Pancreas (tissue), 10 donors: ENCODE measurements at places on chromosomes 13 and 19. TPM values are rescaled to one million over a fixed set of nuclear protein-coding genes. Genes with fewer than 3 reads are reported as not detected.

Gene N4BP2L1
- total RNA-seq = 8.7 TPM

Gene ATP8B3
- 0.32 TPM for total RNA-seq

Gene SH2D3A
- 19.6 TPM for total RNA-seq

Gene NALCN
- total RNA-seq = 2.7 TPM

Gene SYCN
- total RNA-seq = 1,282 TPM

Gene PRRG2
- 8.6 TPM for total RNA-seq

Gene DNAAF3
- total RNA-seq = 1.2 TPM

Gene OVOL3
- total RNA-seq = not detected

DNA sequence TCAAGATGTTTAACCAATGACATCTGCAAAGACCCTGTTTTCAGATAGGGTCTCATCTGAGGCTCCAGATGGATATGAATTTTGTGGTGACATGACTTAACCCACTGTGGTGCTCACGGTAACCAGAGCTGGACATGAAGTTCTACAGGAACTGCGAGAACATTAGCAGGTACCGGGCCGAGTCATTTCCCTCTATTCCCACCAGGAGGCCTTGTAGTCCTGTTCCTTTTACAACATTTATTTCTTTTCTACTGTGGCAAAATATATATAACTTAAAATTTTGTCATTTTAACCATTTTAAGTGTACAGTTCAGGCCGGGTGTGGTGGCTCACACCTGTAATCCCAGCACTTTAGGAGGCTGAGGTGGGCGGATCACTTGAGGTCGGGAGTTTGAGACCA, 7.6 kb upstream of the TSPAN16 start:
- no peak overlapping the region for H3K27ac ChIP-seq
- no peaks in the 10 kb centered on the region for H3K36me3 ChIP-seq
- no peak overlapping the region for H3K4me3 ChIP-seq
- no peaks in the 10 kb centered on the region for H3K4me1 ChIP-seq
- DNase-seq = no peak

- H3K36me3 ChIP-seq = no peaks in the 10 kb centered on the region
- H3K27ac ChIP-seq = no peak overlapping the region
- H3K27me3 ChIP-seq = no peaks in the 10 kb centered on the region
- H3K4me3 ChIP-seq = no peak overlapping the region
- no peak for DNase-seq
Measured at GRCh38 chr19:8641908-8642547, 11.6 kb downstream of the NFILZ start.

DNA sequence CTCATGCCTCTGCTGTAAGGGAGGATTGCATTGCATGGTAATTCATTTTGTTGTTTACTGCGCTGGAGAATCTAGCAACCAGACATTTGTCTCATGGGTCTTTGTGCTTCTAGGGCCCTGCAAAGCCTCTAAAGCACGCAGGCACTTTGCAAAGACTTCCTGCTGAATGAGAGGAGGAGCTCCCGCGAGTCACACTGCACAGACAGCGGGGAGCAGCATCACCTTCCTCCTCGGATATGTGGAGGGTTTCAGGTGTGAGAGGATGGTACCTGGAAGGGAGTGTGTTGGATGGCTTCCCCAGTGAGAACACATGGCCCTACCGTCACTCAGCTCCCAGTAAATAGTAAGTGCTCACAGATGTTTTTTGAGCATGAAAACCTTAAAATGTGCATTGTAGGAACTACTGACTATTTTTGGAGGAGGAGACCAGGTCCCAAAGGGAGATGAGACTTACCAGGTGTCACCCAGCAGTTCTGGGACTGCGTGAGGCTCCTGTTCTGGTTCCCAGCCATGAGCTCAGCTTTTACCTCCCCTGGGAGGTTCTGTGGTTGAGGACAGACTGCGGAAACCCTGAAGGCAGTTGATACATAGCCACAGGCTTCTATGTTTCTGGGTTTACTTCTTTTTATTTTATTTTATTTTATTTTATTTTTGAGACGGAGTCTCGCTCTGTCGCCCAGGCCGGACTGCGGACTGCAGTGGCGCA, 278.0 kb downstream of the FGF9 start:
- no peaks in the 10 kb centered on the region for H3K4me1 ChIP-seq
- no peak overlapping the region for H3K4me3 ChIP-seq
- H3K36me3 ChIP-seq = no peaks in the 10 kb centered on the region

GRCh38 chr13:98385606-98386005, 191.3 kb downstream of the STK24 start:
- peaks cover 25% of the 10 kb centered on the region for H3K36me3 ChIP-seq
- no peak overlapping the region for H3K4me3 ChIP-seq
- H3K27me3 ChIP-seq = no peaks in the 10 kb centered on the region

- H3K4me1 ChIP-seq = no peaks in the 10 kb centered on the region
- no peak overlapping the region for H3K4me3 ChIP-seq
- H3K27me3 ChIP-seq = no peaks in the 10 kb centered on the region
- DNase-seq = peak; percentile 34
- no peaks in the 10 kb centered on the region for H3K36me3 ChIP-seq
Measured at GRCh38 chr19:3821857-3822364, 35.7 kb upstream of the MATK start.

DNA sequence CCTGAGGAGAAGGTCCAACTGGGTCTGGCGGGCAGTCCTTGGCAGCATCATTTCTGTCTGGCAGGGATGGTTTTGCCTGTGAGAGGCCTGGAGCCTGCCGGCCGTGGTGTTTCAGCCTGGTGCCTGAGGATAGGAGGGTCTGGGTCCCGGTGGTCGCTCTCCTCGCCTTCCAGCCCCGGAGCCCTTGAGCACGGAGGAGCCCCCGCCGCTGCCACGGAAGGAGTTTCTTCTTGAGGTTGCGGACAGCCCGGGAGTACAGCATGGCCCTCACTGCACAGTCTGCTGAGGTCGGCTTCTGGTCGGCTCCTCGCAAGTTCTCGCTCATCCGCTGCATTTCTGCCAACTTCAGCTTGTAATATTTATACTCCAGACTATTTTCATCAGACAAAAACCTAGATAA, 23.4 kb downstream of the SUGP2 start:
- no peak overlapping the region for H3K27ac ChIP-seq
- peaks cover 20% of the 10 kb centered on the region for H3K36me3 ChIP-seq
- no peaks in the 10 kb centered on the region for H3K4me1 ChIP-seq
- no peak overlapping the region for H3K4me3 ChIP-seq
- no peak for DNase-seq

DNA sequence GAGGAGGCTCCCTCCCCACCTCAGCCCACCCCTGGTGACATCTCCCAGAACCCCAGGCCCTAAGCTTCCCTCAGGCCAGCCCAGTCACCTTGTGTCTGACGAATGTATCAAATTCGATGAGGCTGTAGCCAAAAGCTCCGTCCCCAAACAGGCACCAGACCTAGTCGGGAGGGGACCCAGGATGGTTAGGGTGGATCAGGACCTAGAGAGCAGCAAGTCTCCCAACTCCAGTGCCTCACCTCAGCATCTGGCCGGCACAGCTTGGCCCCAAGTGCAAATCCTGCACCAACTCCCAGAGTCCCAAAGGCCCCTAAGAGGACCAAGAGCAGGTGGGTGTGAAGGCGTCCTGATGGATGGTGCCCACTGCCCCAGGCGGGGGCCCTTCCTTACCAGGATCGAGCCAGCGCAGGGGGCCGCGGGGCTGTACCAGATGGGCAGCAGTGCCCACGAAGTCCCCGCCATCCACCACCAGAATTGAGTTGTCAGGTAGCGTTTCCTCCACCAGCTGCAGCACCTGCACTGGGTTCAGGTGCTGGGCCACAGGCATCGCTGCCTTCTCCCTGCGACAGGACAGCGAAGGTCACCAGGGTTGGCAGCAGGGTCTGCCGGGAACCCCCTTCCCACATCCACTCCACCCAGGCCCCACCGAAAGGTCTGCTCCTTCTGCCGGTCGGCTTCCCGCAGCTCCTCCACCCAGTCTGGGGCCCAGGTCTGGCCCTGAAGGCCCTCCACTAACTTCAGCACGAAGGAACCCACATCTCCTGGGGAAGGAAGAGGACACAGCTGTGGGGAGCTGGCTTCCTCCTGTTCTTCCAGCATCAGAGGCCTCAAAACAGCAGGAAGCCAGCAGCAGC, 8.8 kb downstream of the SYDE1 start:
- no peaks in the 10 kb centered on the region for H3K36me3 ChIP-seq
- H3K4me1 ChIP-seq = no peaks in the 10 kb centered on the region
- DNase-seq = no peak

GRCh38 chr13:113469582-113469981, 16.3 kb upstream of the ADPRHL1 start:
- H3K36me3 ChIP-seq = peaks cover 6% of the 10 kb centered on the region
- H3K27me3 ChIP-seq = no peaks in the 10 kb centered on the region
- no peak overlapping the region for H3K27ac ChIP-seq
- H3K4me3 ChIP-seq = no peak overlapping the region
- no peaks in the 10 kb centered on the region for H3K4me1 ChIP-seq

DNA sequence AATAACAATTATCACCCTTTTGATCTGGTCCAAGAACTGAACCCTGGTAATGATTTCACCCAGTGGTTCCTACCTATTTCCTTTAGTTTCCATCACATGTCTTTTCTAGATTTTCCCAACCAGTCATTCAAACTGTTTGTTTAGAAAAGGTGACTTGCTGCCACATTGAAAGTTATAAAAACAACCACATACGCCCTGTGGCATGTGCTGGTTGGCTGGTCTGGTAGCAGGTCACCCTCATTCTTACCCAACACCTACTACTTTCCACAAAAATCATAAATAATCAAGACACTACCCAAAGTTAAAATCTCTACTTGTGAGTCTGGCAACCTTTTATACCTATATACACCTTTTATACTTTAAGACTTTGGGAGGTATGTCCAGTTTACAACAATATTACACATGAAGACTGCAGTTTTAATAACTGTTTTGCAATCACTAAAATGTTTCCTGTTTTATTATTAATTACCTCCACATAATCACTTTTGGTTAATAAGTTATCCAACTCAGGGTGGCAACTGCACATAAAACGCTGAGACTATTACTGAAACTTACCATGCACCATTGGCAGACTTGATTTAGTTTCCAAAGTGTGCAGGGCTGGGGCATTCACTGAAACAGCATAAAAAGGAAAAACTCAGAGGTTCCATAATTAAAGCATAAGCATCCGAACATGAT, 38.9 kb downstream of the DZIP1 start:
- H3K4me1 ChIP-seq = peaks cover 33% of the 10 kb centered on the region
- H3K27ac ChIP-seq = peak overlapping the region; percentile 82
- DNase-seq = no peak
- no peaks in the 10 kb centered on the region for H3K27me3 ChIP-seq
- H3K36me3 ChIP-seq = peaks cover 2% of the 10 kb centered on the region
- no peak overlapping the region for H3K4me3 ChIP-seq

- H3K36me3 ChIP-seq = no peaks in the 10 kb centered on the region
- no peak overlapping the region for H3K4me3 ChIP-seq
- H3K27me3 ChIP-seq = no peaks in the 10 kb centered on the region
- no peaks in the 10 kb centered on the region for H3K4me1 ChIP-seq
Measured at GRCh38 chr13:79226938-79227337, 179.1 kb downstream of the RBM26 start.

GRCh38 chr19:50514346-50515167, 844 bp upstream of the ASPDH start:
- no peaks in the 10 kb centered on the region for H3K4me1 ChIP-seq
- H3K27me3 ChIP-seq = no peaks in the 10 kb centered on the region
- no peaks in the 10 kb centered on the region for H3K36me3 ChIP-seq
- no peak overlapping the region for H3K27ac ChIP-seq
- no peak for DNase-seq

GRCh38 chr19:1651568-1652291, 685 bp downstream of the TCF3 start:
- peak overlapping the region; percentile 94 for H3K4me3 ChIP-seq
- no peaks in the 10 kb centered on the region for H3K27me3 ChIP-seq
- H3K4me1 ChIP-seq = no peaks in the 10 kb centered on the region
- DNase-seq = peak; percentile 42

DNA sequence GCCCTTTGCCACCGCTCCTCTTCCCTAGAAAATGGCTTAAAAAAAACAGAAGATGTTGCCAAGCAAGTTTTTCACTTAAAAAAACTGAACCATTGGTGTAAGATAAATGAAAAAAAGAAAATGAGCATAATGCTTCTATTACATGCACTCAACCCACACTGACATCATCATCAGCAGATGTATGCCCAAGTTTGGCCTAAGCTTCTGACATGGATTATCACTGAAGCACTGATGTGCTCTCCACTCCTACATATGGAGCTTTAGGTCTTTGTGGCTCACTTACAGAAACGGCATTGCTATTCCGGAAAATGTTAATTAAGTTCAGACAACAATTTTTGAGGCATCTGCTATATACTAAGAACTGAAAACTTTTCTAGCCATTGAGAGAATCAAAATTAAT, 8.0 kb downstream of the RXFP2 start:
- no peaks in the 10 kb centered on the region for H3K36me3 ChIP-seq
- no peak for DNase-seq
- H3K27ac ChIP-seq = no peak overlapping the region
- no peaks in the 10 kb centered on the region for H3K4me1 ChIP-seq

DNA sequence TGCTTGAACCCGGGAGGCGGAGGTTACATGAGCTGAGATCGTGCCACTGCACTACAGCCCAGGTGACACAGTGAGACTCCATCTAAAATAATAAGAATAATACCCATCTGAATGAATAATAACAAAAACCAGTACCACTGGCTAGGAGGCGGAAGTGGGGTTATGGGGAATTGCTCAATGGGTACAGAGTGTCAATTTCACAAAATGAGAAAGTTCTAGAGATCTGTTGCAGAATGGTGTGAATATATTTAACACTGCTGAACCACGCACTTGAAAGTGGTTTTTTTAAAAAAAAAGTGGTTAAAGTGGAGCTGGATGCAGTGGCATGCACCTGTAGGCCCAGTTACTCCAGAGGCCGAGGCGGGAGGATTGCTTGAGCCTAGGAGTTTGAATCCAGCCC, 18.5 kb downstream of the KLF2 start:
- H3K4me1 ChIP-seq = no peaks in the 10 kb centered on the region
- no peak overlapping the region for H3K27ac ChIP-seq
- no peaks in the 10 kb centered on the region for H3K27me3 ChIP-seq
- H3K4me3 ChIP-seq = no peak overlapping the region

DNA sequence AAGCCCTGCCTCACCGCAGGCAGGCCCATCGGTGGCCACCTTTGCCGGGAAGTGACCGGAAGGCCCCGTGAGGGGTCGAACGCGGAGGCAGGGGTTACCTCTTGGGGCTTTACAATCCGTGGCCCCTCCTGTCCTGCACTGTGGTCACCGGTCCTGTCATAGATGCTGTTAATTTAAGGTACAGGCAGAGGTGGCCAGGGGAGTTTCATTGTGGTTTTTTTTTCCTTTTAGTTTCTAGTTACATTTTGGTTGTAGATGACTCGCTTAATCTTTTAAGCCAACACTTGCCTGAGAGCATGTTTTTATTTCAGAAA, 13.1 kb downstream of the COMP start:
- no peaks in the 10 kb centered on the region for H3K27me3 ChIP-seq
- no peaks in the 10 kb centered on the region for H3K4me1 ChIP-seq
- no peak overlapping the region for H3K27ac ChIP-seq
- no peaks in the 10 kb centered on the region for H3K36me3 ChIP-seq
- no peak overlapping the region for H3K4me3 ChIP-seq

GRCh38 chr13:52780611-52781010, 41.0 kb upstream of the CNMD start:
- H3K36me3 ChIP-seq = no peaks in the 10 kb centered on the region
- H3K4me1 ChIP-seq = no peaks in the 10 kb centered on the region
- DNase-seq = no peak
- H3K4me3 ChIP-seq = no peak overlapping the region
- H3K27ac ChIP-seq = no peak overlapping the region

- DNase-seq = no peak
- no peaks in the 10 kb centered on the region for H3K27me3 ChIP-seq
- no peak overlapping the region for H3K27ac ChIP-seq
- H3K4me1 ChIP-seq = peaks cover 3% of the 10 kb centered on the region
- H3K36me3 ChIP-seq = no peaks in the 10 kb centered on the region
- H3K4me3 ChIP-seq = no peak overlapping the region
Measured at GRCh38 chr13:20461860-20462532, 63.7 kb downstream of the CRYL1 start.
